ENCODE measurements at places on chromosomes 1 and 21.

GRCh38 chr1:244843148-244843978 lies 7.9 kb downstream of the COX20 start:
- no peak for DNase-seq

DNA sequence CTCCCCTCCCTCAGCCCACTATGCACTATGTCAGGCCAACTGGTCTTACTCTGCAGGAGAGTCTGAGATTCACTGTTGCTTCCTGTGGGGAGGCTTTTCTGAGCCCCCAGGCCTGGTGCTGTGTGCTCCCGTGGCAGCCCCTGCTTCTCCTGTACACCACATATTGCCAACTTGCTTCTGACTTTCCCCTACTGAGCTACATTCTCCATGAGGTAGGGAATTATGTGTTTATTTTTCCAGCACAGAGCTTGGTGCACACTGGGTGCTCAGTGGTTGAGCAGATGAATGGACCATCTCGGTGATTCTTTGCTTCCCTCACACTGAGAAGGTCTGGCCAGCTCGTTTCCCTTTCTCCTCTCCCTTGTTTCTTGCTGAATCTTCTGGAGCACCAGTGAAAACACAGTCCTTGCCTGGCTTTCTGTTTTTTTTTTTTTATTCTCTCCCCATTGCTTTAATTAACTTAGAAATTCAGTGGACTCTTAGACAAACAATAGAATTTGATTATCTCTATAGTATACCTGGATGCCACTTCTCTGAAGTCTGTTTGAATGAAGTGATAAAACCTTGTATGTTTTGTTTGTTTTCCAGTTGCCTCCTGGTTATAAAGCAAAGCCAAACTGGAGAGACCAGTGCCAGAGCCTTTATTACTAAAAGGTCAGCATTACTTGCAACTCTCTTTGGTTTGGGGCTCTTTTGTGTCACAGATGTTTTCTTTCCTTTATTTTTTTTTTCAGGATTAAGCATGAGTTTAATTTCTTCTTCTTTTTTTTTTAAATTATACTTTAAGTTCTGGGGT lies 50.3 kb upstream of the CNIH3 start:
- no peak for DNase-seq

- no peak for DNase-seq
Measured at GRCh38 chr1:225737866-225738265, 39.8 kb upstream of the SRP9 start.

GRCh38 chr1:33876970-33877650 lies 13.2 kb downstream of the HMGB4 start:
- no peak for DNase-seq

DNA sequence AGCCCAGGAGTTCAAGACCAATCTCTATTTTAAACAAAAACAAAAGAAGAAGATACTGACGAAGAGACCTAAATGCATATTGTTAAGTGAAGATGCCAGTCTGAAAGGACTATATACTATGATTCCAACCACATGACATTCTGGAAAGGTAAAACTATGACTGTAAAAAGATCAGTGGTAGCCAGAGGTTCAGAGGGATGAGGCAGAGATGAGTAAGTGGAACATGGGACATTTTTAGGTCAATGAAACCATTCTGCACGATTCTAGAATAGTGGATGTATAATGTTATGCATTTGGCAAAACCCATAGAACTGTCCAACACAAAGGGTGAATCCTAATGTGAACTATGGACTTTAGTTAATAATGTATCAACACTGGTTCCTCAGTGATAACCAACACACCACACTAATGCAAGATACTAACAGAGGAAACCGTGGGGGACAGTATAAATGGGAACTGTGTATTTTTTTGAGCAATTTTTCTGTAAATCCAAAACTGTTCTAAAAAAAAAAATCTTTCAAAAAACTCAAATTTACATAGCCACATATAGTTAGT lies 8.2 kb downstream of the RC3H1 start:
- no peak for DNase-seq

DNA sequence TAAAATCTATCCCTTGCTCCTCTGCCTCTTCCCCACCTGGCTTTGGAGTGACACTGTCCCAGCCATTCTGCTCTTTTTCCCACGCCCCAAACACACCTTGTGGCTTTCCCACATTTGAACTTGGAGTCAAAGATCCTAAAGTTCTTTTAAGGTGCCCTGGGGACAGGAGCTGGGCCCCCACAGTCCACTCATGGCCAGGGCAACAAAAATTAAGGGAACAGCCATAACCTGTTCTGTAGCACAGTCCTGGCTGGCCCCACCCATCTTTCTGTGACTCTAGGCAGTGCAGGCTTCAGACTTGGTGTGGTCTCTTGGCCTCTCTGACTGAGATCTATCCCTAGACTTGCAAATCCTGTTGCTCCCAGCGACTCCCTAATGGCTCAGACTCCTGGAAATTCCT lies 143.0 kb upstream of the MAGI3 start:
- no peak for DNase-seq

GRCh38 chr1:151711044-151711800 lies 5.4 kb downstream of the CELF3 start:
- no peak for DNase-seq

DNA sequence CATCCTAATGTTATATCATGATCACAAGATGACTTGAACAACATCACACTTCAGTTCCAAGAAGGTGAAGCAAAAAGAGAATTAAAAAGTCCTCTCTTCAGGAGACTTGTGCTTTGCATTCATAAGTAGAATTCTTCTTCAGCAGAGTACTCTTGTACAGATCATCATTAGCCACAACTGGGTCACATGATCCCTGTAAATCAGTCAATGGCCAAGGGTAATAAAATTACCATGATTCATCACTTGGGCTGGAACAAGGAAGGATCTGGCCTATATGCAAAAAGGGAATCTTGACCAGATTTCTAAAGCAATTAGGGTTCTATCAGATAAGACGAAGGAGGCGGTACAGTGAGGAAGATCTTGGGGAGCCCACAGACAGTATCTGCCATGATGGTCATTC lies 458.0 kb upstream of the DEPDC1 start:
- no peak for DNase-seq

DNA sequence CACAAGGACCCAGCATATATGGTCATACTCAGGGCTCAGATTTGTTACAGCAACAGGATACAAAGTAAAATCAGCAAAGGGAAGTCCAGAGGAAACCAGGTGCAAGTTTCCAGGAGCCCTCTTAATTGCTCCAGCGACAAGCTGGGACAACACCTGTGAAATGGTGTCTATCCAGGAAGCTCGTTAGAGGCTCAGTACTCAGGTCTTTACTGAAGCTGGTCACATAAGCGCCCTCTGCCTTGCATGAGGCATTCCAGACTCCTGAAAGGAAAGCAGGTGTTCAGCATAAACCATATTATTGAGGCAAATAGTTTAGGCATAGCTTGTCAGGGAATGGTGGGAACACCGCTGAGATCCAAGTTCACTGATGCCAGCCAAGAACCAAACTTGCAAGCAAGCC lies 231.0 kb downstream of the SLC35F3 start:
- no peak for DNase-seq
